ENCODE measurements at places on chromosomes 16 and 17.

DNA sequence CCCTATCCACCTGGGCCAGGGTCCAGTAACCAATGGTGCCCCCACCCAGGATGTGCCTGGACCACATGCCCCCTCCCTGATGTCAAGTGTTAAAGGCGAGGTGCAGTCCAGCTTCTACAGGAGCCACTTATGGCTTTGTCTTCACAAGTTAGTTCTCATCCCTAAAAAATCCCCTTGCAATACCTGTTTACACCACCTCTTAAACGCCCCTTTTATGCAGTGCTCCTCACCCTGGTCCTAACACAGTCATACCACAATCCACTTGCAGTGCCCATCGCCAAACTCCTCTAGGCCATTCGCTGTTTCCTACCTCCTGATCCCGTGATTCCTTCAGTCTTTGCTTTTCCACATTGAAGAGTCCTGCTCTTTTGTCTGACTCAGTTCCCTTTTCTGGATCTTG, 7.1 kb downstream of the GLYR1 start:
- DNase-seq: no peak

DNA sequence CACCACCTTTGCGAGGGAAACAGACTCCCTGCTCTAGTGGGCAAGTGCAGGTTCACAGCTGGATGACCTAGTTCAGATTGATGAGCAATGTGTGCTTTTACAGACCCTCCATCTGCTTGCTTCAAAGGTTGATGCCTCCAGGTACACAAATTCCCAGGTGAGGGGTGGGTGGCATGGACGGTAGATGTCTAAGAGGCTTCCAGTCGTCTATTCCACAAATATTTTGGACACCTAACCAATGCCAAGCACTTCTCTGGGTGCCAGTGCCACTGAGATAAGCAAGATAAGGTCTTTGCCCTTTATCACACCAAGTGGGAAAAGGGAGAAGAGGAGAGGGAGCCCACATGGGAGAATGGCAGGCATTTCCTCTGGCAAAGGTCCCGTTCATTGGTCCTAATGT, 316.6 kb upstream of the CDH5 start:
- no peak for DNase-seq

DNA sequence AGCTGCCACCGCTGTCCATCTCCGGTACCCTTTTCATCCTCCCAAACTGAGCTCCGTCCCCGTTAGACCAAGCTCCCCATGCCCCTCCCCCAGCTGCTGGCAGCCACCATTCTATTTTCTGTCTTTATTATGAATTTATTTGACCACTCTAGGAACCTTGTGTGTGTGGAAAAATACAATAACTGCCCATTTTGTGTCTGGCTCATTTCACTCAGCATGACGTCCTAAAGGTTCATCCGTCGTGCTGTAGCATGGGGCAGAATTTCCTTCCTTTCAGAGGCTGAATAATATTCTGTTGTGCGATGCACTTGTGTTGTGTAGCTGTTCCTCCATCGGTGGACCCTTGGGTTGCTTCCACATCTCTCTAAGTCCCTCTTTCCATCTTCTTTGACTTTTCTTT, 263.1 kb downstream of the SEC14L1 start:
- DNase-seq: no peak

- DNase-seq: no peak
Measured at GRCh38 chr17:15236281-15237105, 28.6 kb downstream of the PMP22 start.

GRCh38 chr16:1069154-1069553, 3.4 kb upstream of the SSTR5 start:
- no peak for DNase-seq

DNA sequence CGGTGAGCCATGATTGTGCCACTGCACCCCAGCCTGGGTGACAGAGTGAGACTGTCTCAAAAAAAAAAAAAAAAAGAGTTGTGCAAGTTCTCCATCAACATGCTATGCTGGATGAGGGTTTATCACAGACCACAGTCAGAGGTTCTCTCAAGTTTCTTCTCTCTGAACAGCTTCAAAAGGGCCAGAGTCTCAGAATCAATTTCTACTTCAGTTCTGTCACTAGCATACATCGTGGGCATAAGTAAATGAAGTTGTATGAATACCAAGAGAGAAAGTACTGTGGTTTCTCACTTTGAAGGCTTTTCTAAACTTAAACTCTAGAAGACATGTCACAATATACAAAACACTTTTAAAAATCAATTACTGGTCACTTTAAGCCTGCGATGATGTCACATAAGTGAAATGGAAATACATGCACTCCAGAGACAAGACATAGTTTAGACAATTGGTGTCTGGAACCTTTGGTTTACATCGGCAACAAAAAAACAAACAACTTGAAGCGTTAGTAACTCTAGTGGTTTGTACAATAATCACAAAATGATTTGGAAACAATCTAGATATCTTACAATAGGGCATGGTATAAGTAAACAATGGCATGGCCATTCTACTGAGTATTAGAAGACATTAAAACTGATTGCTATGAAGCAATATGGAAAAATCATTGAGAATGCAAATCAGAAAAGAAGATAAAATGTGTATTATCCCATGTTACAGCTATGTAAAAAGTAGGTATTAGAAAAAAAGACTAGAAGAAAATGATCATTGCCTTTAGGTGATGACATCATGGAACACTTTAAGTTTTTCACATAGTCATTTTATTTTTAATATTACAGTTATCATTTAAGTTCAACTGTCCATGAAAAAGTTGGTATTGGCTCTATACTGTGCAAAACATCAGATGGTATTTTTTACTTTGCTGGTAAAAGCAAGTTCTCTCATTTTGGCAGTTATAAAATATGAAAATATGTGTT, 232.3 kb downstream of the ZFHX3 start:
- no peak for DNase-seq

DNA sequence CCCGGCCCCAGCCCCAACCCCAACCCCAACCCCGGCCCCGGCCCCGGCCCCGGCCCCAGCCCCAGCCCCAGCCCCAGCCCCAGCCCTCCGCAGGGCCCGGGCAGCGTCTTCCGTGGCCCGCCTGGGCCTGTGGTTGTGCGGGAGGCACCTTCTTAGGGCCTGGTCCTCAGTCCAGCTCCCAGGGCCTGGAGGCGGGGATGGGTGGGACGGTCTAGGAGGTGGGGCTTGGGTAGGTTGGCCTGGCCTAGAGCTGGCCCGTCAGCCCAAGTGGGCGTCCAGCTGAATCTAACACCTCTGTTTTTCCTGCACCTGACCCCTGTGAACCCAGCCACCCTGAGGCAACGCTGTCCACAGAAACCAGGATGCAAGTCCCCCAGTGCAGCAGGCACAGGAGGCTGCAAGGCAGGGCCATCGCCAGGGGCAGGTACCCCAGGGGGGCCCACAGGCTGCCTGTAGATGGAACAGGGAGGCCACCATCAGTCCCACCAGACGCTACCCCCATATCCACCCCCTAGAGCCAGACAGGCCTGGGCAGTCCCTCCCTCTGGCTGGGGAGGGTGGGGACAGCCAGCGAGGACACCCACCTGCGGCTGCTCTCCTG, 8.8 kb downstream of the MSLN start:
- no peak for DNase-seq

- DNase-seq: no peak
Measured at GRCh38 chr17:56995766-56996165, 17.8 kb downstream of the SCPEP1 start.

DNA sequence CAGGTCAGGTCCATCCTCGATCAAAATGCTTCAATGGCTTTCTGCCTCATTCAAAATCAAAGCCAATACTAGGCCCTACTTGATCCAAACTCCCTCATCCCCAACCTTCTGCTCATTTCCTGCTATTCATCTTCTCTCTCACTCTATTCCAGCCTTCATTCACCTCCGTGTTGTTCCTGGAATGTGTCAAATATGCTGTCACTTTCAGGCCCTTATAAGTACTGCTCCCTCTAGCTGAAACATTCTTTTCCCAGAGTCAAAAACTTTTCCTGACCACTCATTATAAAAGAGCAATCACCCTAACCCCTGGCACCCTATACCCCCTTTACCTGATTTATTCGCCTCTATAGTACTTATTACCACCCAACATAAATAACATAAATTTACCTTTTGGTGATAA, 303.7 kb upstream of the PMFBP1 start:
- no peak for DNase-seq

GRCh38 chr17:82236142-82236971, 7.5 kb downstream of the SLC16A3 start:
- no peak for DNase-seq

DNA sequence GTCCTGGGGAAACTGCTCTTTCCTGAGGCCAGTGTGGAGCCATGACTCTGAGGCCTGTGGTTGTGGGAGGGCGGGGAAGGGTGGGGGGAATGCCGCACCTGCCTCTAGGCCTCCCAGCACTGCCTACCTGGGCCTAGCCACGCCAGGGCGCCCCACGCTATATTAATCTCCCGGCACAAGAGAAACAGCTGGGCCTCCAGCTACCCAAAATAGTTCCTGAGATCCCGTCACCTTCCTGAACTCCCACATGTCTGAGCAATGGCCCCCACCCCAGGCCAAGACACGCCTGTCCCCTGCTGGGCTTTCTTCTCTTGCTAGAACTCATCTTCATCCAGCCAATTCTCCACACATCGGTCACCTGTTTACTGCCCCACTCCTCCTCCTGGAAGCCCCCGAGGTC, 13.0 kb upstream of the MTSS2 start:
- no peak for DNase-seq

- DNase-seq: no peak
Measured at GRCh38 chr16:89065458-89065822, 28.2 kb upstream of the ACSF3 start.

GRCh38 chr17:19785854-19786253, 37.8 kb upstream of the ALDH3A1 start:
- DNase-seq: no peak

GRCh38 chr16:65822148-65822547, 544.3 kb upstream of the CDH5 start:
- no peak for DNase-seq

- no peak for DNase-seq
Measured at GRCh38 chr16:25138130-25138529, 26.6 kb downstream of the LCMT1 start.

- no peak for DNase-seq
Measured at GRCh38 chr17:2475056-2475455, 36.6 kb downstream of the METTL16 start.

- DNase-seq: no peak
Measured at GRCh38 chr16:64240586-64240985, 881.3 kb downstream of the CDH11 start.

DNA sequence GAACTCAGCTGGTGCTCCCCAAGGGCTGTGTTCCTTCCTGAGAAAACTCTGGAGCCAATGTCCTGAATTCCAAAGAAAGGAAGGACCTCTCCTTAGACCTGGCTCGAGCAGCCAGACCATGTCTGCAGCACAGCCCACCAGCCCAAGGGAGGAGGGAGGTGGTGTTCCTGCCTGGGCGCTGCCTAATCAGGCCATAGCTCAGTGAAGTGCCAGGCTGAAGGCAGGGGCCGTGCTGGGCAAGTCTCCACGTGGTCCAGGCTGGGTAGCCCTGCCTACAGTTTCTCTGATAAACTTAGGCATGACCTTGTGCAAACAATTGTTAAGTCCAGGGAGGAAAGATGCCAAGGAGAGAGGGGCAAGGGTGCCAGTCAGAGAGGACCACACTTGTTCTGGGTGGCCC, 76.8 kb downstream of the MPRIP start:
- no peak for DNase-seq

DNA sequence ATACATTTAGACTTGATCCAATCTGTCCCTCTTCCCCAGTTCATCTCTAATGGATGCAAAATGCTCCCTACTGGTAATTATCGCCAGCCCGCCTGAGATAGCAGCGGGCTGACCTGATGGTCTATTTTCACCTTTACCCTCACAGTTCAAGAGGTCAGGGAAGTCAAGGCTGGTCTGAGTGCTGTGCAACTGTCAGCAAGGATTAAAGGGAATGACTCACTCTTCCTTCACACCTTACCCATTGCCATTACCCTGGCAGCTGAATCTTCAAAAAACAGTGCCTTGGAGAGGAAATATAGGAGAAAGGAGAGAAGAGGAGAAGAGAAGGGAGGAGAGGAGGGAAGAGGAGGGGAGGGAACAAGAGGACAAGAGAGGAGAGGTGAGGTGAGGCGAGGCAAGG, 36.3 kb downstream of the GRB7 start:
- no peak for DNase-seq

DNA sequence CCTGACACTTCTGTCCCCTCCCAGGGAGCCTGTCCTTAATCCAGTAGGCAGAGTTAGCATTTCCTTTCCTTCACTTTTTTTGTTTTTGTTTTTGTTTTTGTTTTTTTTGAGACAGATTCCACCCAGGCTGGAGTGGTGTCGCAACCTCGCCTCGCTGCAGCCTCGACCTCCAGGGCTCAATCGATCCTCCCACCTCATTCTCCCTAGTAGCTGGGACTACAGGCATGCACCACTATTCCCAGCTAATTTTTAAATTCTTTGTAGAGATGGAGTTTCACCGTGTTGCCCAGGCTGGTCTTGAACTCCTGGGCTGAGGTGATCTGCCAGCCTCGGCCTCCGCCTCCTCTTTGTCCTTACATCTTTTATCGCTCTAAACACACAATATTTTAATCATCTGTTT, 4.0 kb downstream of the NHERF1 start:
- no peak for DNase-seq

DNA sequence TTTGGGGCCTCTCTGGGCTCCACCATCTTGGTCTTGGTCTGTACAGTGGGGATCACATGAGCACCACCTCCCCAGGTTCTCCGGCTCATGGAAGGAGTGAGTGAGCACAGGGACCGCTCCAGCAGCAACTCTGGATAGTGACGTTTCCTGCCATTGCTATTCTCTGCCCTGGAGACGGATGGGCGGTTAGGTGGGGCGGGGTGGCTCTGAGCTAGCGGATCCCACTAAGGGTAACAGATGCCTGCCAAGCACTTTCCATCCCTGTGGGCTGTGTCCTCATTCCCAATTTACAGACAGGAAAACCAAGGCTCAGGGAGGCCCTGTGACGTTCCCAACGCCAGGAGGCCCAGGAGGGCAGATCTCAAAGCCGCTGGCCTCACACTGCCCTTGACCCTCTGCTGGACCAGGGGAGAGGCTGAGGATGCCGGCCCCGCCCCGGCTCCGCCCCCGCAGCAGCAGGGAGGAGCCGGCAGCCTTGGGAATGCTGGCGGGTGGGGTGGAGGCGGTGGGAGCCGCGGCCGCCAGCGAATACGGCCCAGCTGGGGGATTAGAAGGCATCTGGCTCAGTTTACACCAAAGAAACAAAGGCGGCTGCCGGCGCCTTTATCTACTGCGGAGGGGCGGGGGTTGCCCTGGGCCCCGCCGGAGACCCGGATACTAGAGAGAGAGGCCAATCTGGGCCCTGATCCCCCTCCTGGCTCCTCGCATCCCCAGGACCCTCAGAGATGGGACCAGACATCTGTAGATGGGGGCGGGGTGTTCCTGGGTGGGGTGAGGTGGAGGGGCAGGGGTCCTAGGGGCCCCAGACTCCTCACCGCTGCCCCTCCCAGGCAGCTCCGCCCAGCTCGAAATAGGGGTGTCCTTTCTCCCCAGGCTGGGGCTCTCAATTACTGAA, 122.3 kb upstream of the CIBAR2 start:
- DNase-seq: no peak
